ENCODE measurements at places on chromosomes 7 and 10.

DNA sequence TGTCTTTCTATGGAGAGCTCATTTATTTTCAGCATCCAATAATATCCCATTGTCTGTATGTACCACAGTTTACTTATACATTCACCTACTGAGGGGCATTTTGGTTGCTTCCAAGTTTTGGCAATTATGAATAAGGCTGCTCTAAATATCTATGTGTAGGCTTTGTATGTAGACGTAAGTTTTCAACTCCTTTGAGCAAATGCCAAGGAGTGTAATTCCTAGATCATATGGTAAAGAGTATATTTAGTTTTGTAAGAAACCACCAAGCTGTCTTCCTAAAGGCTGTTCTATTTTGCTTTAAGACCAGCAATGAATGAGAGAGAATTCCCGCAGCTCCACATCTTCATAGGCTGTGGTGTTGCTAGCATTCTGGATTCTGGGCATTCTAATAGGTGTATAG lies 259.8 kb downstream of the DIP2C start:
- DNase-seq: no peak

DNA sequence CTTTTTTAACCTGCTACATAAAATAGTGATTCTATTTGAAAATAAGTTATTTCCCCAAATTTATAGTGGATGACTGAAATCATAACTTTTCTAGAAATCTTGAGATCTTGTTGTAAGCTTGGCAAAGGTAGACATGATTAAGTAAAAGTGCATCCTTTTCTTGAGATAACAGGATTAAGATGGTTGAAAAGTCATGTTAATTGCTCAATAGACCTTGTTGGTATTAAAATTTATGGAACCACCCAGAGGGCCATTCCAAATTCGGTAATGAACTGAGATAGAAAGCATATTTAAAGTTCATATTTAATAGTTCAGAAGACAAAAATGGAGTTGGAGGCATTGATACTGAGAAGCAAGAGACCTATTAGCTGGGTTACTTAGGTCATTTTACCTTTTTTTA lies 139.1 kb downstream of the BICC1 start:
- no peak for DNase-seq

DNA sequence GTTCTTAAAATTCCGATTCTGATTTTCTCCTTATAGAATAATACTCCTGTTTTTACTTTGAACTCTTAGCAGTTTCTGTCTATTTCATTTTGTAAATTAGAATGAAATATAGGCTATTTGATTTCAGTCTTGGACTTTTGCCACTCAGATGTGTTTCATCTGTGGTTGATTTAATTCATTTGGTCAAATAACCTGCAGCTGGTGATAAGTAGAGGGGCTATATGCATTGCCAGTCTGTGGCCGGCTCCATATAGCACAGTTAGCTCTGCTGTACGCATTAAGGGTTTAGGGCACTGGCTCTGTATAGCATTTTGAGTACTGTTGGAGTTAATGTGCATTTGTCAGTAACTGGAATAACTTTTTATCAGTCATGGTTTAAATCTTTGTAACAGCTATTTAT lies 35.7 kb downstream of the RBM33 start:
- DNase-seq: no peak

- DNase-seq: no peak
Observed at GRCh38 chr7:3092468-3092867, 48.8 kb upstream of the CARD11 start.

- no peak for DNase-seq
Observed at GRCh38 chr7:70017357-70017756, 419.1 kb downstream of the AUTS2 start.

- no peak for DNase-seq
Observed at GRCh38 chr10:33026422-33026821, 68.4 kb upstream of the ITGB1 start.

- no peak for DNase-seq
Observed at GRCh38 chr7:71682841-71683781, 551.2 kb downstream of the GALNT17 start.

- no peak for DNase-seq
Observed at GRCh38 chr10:19947215-19947614, 131.0 kb downstream of the PLXDC2 start.

- peak; percentile 68 for DNase-seq
Observed at GRCh38 chr7:137898839-137899721, 52.3 kb upstream of the DGKI start.

GRCh38 chr10:5775685-5776084 lies 37.5 kb downstream of the GDI2 start:
- no peak for DNase-seq

DNA sequence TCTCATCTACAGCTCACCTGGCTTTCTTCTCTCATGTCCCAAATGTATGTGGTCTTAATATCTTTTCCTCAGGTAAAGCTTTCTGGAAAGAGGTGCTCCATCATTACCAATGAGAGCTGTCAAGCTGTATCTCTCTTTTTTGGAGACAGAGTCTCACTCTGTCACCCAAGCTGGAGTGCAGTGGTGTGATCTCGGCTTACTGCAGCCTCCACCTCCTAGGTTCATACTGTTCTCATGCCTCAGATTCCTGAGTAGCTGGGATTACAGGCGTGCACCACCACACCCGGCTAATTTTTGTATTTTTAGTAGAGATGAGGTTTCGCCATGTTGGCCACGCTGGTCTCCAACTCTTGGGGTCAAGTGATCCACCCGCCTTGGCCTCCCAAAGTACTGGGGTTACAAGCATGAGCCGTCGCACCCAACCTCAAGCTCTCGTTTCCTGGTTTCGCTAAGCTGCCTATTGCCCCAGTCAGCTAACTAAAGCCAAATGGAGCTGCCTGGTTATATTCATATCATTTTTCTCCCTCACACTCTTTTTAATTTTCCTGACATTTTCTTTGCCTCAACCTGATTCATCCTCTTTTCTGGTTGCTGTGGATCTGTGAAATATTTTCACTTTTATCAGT lies 60.5 kb downstream of the SUFU start:
- no peak for DNase-seq

- DNase-seq: no peak
Observed at GRCh38 chr7:158804335-158804734, 25.0 kb downstream of the ESYT2 start.

- DNase-seq: no peak
Observed at GRCh38 chr10:111972109-111972508, 211.5 kb downstream of the GPAM start.

- DNase-seq: no peak
Observed at GRCh38 chr10:99530108-99531025, 2.4 kb upstream of the NKX2-3 start.

DNA sequence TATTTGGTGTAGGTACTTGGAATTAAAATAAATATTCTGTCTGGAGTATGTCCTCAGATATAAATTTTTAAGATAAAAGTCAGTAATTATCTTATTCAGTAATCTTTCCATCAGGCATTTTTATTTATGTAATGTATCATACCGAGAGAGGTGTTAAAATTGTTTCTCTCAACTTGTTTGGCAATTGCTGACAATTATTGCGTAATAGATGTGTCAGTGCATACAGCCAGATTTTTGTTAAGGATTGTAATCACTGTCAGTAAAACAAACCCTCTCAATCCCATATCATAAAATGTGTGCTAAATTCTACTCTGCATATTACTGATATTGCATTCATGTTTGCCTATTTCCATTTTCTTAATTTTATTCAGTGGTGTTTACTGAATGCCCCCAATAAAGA lies 69.2 kb downstream of the CNTNAP2 start:
- DNase-seq: no peak

DNA sequence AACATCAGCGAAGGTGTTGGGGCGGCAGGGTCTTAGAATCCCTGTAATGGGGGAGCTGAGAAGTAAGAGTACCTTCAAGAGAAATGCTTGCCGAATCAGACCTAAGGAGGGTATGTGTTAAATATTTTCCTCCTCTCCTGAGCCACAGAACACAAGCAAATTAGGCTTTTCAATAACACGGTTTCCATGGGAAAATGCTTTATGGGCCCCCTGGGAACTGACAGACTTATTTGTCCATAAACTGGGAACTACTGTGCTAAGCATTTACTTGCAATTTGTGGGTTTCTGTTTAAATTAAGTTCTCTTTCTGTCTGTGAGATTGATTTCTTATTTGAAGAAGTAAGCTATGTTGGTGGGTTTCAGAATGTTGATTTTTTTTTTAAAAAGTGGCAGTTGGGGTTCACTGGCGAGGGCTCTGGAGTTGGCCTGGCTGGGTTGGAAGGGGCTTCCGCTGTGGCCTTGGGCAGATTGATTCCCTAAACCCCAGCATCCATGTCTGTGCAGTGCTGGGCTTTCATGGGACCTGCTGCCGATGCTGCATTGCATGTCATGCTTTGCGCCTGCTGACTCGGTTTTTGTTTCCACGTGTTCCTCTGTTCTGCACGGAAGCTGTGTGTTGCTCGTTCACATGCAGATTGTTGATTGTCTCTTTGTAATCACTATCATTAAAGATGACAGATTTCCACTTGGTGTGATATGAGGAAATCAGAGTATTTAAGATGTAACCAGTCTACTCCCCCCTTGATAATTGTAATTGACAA lies 7.2 kb downstream of the RBM17 start:
- no peak for DNase-seq

GRCh38 chr10:104367904-104368303 lies 14.3 kb downstream of the CFAP58 start:
- no peak for DNase-seq

DNA sequence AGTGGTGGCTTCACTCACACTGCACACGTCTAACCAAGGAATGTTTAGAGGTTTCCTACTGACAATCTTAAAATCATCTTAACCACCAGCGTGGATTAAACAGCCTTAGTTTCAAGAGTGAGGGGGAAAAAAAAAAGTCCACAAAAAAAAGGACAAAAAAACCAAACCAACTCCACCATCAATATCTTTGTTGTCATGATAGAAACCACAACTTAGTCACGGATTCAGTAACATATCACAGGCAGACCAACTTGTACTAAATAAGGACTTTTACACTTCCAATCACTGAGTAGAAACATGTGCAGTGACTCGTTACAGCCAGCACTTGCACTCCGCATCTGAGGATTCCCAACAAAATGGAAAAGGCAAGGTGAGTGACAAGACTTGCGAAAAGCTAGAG lies 46.5 kb downstream of the FAM171A1 start:
- no peak for DNase-seq
